Body of pancreas (tissue), 4 donors: ENCODE measurements at places on chromosomes 7 and 10. TPM values are rescaled to one million over a fixed set of nuclear protein-coding genes. Genes with fewer than 3 reads are reported as not detected.

- H3K27ac ChIP-seq, result no peak overlapping the region
- H3K4me3 ChIP-seq, result no peak overlapping the region
- no peaks in the 10 kb centered on the region for H3K4me1 ChIP-seq
- no peaks in the 10 kb centered on the region for H3K36me3 ChIP-seq
Observed at GRCh38 chr10:126880926-126881325, 24.3 kb upstream of the DOCK1 start.

DNA sequence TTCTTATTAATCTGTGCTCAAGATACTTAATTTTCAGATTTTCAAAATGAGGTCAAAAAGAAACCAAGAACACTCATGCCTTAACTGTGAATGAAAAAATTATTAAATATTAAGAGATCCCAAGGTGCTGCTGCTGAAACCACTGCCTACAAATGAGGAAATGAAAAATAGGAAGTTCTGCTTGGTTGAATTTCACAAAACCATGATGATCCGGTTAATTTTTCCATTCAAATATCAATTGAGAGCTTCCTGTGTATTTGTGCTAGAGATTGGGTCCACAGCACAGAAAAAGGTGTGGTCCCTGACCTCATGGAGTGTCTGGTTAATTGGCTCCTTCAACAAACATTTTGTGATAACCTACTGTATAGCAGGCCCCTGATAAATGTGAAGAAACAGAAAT is 132.7 kb upstream of the YAE1 start:
- H3K4me3 ChIP-seq, result no peak overlapping the region
- H3K4me1 ChIP-seq, result no peaks in the 10 kb centered on the region
- no peaks in the 10 kb centered on the region for H3K27me3 ChIP-seq
- H3K27ac ChIP-seq, result no peak overlapping the region
- DNase-seq, result no peak
- no peaks in the 10 kb centered on the region for H3K36me3 ChIP-seq

- no peaks in the 10 kb centered on the region for H3K4me1 ChIP-seq
- H3K27ac ChIP-seq, result no peak overlapping the region
- H3K27me3 ChIP-seq, result no peaks in the 10 kb centered on the region
- no peak overlapping the region for H3K4me3 ChIP-seq
Observed at GRCh38 chr10:8233832-8234259, 179.4 kb downstream of the GATA3 start.

- no peak overlapping the region for H3K4me3 ChIP-seq
- DNase-seq, result no peak
Observed at GRCh38 chr7:51311166-51311565, 5.4 kb downstream of the COBL start.

DNA sequence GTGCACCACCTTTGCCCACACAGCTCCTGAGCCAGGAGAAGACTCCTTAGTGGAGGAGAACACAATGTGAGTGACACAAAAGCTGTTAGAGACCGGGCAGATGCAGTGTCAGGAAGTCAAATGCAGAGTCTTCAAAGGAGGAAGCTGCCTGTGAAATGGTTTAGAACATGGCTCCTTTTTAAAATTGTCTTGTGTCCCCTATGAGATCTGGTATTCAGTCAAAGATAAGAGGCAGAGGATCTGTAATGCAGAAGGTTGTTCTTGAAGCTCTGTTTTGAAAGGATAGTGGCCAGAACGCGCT is 133.0 kb downstream of the VIPR2 start:
- no peaks in the 10 kb centered on the region for H3K36me3 ChIP-seq
- H3K4me1 ChIP-seq, result peaks cover 13% of the 10 kb centered on the region
- H3K27me3 ChIP-seq, result no peaks in the 10 kb centered on the region
- no peak for DNase-seq
- H3K27ac ChIP-seq, result no peak overlapping the region
- no peak overlapping the region for H3K4me3 ChIP-seq

- no peaks in the 10 kb centered on the region for H3K36me3 ChIP-seq
- H3K4me1 ChIP-seq, result no peaks in the 10 kb centered on the region
- DNase-seq, result no peak
- no peak overlapping the region for H3K27ac ChIP-seq
- H3K4me3 ChIP-seq, result no peak overlapping the region
Observed at GRCh38 chr10:108902619-108903285, 1020.6 kb downstream of the XPNPEP1 start.

DNA sequence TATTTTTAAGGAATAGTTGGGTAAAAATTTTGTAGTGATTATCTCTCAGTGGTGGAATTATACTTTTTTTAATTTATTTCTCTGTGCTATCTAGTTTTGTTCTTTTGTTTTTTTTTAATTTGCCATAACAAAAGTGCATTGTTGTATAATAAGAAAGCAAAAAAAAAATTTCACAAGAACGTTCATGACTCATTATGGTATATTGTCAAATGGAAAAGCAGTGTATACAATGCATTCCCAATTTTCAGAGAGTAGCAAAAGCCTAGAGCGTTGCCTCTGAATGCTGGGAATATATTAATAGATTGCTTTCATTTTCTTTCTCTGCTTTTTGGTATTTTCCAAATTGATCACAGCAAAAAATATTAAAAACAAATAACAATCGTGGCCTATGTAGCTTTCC is 46.3 kb upstream of the GPAM start:
- H3K4me1 ChIP-seq, result no peaks in the 10 kb centered on the region
- no peaks in the 10 kb centered on the region for H3K36me3 ChIP-seq
- no peak for DNase-seq

GRCh38 chr7:37901236-37901827 is 15.3 kb downstream of the SFRP4 start:
- DNase-seq, result no peak
- H3K4me1 ChIP-seq, result peaks cover 3% of the 10 kb centered on the region
- H3K27ac ChIP-seq, result no peak overlapping the region
- no peaks in the 10 kb centered on the region for H3K27me3 ChIP-seq
- no peak overlapping the region for H3K4me3 ChIP-seq

DNA sequence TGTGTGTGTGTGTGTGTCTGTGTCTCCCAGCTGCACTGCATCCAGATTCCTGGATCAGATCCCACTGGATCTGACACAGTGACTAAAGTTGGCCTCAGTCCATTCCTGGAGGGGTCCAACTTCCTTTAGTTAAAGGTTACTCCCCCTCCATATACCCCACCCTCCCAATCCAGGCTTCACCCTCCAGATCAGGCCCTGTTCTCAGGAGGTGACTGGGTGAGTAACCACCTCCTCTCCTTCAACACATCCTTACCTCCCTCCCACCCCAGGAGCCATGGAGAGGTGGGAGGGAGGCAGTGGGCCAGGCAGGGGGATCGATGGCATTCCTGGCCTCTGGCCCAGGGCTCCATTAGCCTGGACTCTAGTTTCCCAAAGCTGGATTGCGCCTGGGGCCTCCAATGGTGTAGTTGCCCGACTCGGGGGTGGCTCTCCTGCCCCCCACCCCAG is 11.3 kb downstream of the KCNIP2 start:
- no peaks in the 10 kb centered on the region for H3K36me3 ChIP-seq
- DNase-seq, result no peak
- no peak overlapping the region for H3K27ac ChIP-seq
- no peaks in the 10 kb centered on the region for H3K27me3 ChIP-seq

DNA sequence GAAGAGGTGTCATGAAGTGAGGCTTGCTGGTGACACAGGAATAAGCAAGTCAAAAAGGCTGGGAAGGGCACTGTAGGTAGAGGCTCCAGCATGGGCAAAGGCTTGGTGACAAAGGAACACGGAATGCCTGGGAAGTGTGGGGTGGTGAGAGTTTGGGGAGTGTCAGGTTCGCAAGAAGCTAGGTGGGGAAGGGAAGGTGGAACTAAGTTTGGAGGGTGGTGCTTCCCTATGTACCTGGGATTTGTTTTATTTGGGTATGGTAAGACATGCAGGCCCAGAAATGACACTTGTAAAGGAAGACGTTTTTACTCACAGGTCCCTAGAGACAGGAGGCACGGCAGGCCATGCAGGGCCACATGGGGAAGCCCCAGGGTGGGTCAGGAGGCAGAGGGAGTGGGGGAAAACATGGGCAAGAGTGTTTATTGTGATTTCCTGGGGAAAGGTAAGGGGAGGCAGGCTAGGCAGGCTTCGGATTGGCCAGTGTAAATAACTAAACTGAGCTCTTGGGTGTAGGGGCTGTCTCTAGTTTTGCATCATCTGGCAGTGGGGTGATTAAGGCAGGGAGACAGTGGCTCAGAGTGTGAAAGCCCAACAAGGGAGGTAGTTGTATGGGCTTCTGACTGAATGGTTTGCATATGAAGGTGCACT is 52.1 kb downstream of the SH2D4B start:
- H3K4me3 ChIP-seq, result no peak overlapping the region
- no peak for DNase-seq
- H3K27me3 ChIP-seq, result no peaks in the 10 kb centered on the region
- no peak overlapping the region for H3K27ac ChIP-seq

- no peaks in the 10 kb centered on the region for H3K4me1 ChIP-seq
- no peak for DNase-seq
- no peaks in the 10 kb centered on the region for H3K36me3 ChIP-seq
Observed at GRCh38 chr7:101333912-101334311, 12.3 kb upstream of the IFT22 start.

DNA sequence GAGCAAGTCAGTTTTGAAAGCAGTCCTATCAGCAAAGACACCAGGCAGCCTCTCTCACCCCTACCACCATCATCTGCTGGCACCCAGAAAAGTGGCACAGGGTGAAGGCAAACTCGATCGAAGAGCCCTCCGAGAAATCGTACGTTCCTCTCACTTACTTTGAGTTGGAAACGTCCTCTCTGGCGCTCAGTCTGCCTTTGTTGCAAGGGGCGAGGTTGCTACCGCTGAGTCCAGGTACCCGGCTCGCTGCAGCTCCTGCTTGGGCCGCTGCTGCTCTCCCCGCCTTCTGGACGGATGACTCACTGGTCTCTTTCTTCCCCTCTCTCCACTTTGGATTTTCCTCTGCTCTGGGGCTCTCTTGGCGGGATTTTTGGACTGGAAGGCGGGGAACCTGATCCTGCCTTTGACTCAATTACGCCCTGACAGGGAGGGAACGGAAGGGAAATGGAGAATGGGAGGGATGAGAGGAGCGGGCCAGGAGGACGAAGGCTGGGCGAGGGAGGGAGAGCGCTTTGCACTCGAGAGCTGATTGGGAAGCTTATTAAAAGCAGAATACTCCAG is at the start of gene PTN:
Gene PTN, minus strand, starts transcription at position 453 of the 561 bp plus-strand sequence. CDS start 88,760 bp downstream, outside the sequence.
- no peaks in the 10 kb centered on the region for H3K36me3 ChIP-seq
- no peaks in the 10 kb centered on the region for H3K27me3 ChIP-seq
- H3K27ac ChIP-seq, result no peak within 1 kb of the TSS
- peaks cover 11% of the 10 kb centered on the region for H3K4me1 ChIP-seq
- DNase-seq, result peak; percentile 25

GRCh38 chr10:61891906-61892585 is 9.5 kb upstream of the ARID5B start:
- no peaks in the 10 kb centered on the region for H3K36me3 ChIP-seq
- H3K4me1 ChIP-seq, result peaks cover 5% of the 10 kb centered on the region
- H3K27me3 ChIP-seq, result no peaks in the 10 kb centered on the region

DNA sequence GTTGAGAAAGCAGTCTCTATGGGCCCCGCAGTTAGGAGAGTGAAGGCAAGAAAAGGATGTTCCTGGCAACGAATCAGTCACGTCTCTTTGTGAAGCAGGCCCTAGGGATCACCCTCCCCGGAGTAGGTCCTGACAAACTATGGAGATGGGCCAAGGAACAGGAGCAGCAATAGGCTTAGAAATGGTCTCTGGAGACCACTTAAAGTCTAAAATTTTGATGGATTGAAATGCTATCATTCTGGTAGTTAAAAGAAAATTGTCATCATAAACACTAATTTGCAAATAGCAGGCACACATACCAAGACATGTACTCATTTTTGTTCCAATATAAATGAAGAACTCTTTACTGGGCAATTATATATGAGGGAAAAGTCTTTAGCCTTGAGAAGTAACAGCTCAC is 123.5 kb downstream of the ITGB8 start:
- no peak overlapping the region for H3K4me3 ChIP-seq
- no peak overlapping the region for H3K27ac ChIP-seq
- no peaks in the 10 kb centered on the region for H3K4me1 ChIP-seq
- H3K36me3 ChIP-seq, result no peaks in the 10 kb centered on the region
- no peak for DNase-seq

DNA sequence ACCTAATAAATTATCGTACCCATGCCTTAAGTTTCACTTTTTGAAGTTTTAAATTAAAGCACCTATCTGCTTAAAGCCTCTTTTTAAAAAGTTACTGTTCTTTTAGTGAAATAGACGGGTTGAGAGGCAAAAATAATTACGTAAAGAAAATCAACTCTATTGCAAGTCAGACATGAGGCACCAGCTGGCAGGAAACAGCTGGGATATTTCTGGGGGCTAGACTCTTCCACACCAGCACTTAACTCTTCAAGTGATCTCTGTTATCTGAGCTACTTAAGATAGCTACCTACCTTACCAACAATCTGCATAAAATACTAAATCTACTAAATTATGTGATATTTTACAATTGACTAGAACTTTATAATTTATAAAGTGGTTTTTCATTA is 35.8 kb downstream of the GBF1 start:
- H3K4me3 ChIP-seq, result no peak overlapping the region
- H3K27me3 ChIP-seq, result no peaks in the 10 kb centered on the region
- no peak for DNase-seq
- H3K36me3 ChIP-seq, result no peaks in the 10 kb centered on the region

GRCh38 chr10:98833542-98833941 is 386.8 kb upstream of the HPS1 start:
- no peak overlapping the region for H3K27ac ChIP-seq
- H3K4me1 ChIP-seq, result no peaks in the 10 kb centered on the region
- no peak for DNase-seq
- H3K27me3 ChIP-seq, result no peaks in the 10 kb centered on the region
- no peak overlapping the region for H3K4me3 ChIP-seq

DNA sequence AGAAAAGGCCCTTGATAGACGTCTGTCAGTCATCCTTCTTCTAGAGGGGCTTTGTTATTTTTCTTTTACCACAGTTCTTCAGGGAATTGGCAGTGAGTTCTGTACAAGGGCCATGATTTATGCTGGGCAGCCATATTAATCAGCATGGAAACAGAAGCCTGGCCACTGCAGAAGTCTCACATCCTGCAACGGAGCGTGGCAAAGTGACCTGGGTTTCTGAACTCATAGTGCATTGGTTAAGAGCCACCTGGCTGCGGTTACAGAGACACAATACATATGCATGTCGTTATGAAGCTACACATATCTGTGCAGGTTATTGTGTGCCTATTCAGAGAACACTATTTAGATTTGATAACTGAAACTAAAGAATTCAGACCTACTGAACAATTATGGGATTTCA is 419.4 kb upstream of the CELF2 start:
- H3K4me3 ChIP-seq, result no peak overlapping the region
- no peak overlapping the region for H3K27ac ChIP-seq
- DNase-seq, result no peak
- H3K27me3 ChIP-seq, result no peaks in the 10 kb centered on the region
- no peaks in the 10 kb centered on the region for H3K4me1 ChIP-seq
- no peaks in the 10 kb centered on the region for H3K36me3 ChIP-seq

The NEURL1 gene
- 25.1 TPM for total RNA-seq

The TAS2R3 gene
- 2.6 TPM for total RNA-seq

The FAM241B gene
- total RNA-seq, result 1.8 TPM

The KBTBD2 gene
- total RNA-seq, result 14.8 TPM

The NODAL gene
- not detected for total RNA-seq

The CYP2E1 gene
- 3.9 TPM for total RNA-seq

The SLC26A5 gene
- total RNA-seq, result not detected

The CCDC71L gene
- 23.7 TPM for total RNA-seq

The IFIT1B gene
- total RNA-seq, result not detected

The SLF2 gene
- total RNA-seq, result 16.2 TPM

The ANKMY2 gene
- 12.5 TPM for total RNA-seq

The GPR37 gene
- 2.6 TPM for total RNA-seq

The SCART1 gene
- 3.9 TPM for total RNA-seq

The MYO1G gene
- 2.3 TPM for total RNA-seq

The HGF gene
- total RNA-seq, result 2.9 TPM

The AP1S1 gene
- 12.2 TPM for total RNA-seq
